ENCODE measurements at places on chromosomes 7 and 10. TPM values are rescaled to one million over a fixed set of nuclear protein-coding genes. Genes with fewer than 3 reads are reported as not detected.

- no peak for DNase-seq
Observed at GRCh38 chr7:45647967-45648670, 74.0 kb downstream of the ADCY1 start.

DNA sequence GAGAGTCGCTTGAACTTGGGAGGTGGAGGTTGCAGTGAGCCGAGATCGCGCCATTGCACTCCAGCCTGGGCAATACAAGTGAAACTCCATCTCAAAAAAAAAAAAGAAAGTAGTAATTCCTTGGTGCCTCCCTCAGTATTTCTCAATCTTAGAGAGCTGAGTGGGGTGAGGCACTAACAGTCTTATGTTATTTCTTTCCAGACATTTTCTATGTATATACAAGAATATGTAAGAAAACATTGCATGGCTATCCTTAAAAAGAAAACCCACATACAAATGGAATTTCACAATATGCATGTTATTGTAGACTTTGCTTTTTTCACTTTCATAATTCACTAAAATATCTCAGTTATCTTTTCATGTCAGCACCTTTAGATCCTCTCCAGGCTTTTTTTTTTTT lies 13.6 kb upstream of the SLF2 start:
- DNase-seq, result no peak

DNA sequence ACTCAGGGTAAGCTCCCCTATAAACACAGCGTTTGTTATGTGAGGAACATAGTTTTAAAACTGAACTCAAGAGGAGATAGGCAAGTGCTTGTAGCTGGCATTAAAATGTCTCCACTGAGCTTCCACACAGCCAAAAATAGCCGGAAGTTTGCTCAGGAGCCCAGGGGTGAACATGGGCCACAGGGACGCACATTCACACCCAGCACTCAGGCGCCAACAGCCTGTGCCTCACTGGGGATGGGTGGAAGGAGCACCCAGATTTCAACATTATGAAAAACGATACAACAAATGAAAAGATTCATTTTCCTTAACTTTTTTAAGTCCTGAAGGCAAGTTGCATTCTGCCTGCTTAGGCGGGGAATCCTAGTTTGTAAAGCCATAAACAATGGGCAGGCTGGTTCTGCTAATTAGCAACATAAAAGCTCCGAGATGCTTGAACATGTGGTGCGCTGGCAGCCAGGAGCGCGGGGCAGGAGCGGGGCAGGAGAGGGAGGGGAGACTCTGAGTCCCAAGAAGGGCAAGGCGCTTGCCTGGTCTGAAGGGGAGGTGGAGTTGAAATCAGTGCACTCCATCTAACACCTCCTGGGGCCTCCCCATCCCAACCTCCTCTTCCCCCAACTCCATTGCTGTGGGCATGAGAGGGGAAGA lies 235.9 kb downstream of the COBL start:
- no peak for DNase-seq

DNA sequence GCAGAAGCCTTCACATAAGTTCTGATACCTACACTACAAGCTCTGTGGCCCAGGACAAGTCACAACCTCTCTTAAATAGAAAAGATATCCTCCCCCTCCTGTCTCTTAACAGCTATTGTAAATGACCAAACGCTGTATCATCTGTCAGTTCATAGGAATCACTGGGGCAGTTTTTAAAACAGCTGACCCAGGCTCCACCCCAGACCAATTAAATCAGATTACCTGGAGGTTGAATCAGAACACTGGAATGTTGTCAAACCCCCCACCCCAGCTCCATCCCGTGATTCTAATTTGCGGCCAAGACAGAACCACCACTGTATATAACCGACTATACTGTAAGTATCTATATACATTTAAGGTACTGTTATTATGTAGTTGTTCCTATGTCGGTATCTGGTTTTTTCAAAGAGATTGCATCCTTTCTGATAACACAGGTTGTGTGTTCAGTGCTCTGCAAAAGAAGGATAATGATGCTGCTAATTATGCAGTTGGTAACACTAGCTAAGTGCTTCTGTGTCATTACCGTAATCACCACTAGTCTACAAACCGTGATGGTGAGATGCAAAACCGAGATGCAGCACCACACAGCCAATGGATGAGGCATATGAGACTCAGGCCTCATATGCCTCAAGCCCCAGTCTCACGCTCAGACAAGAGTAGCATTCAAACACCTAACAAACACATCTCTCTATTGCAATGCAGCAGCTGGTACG lies 47.4 kb downstream of the TNS3 start:
- DNase-seq, result no peak

GRCh38 chr10:51667678-51668335 lies 31.6 kb downstream of the CSTF2T start:
- DNase-seq, result no peak

The BICC1 gene
- not detected for total RNA-seq

The BNIP3 gene
- 55.5 TPM for total RNA-seq

GRCh38 chr7:80882213-80882801 lies 36.5 kb downstream of the SEMA3C start:
- no peak for DNase-seq

All from activated naive CD4-positive, alpha-beta T cell treated with anti-CD3 and anti-CD28 coated beads for 36 hours (primary cell).